ENCODE measurements at places on chromosomes 12 and 14.

DNA sequence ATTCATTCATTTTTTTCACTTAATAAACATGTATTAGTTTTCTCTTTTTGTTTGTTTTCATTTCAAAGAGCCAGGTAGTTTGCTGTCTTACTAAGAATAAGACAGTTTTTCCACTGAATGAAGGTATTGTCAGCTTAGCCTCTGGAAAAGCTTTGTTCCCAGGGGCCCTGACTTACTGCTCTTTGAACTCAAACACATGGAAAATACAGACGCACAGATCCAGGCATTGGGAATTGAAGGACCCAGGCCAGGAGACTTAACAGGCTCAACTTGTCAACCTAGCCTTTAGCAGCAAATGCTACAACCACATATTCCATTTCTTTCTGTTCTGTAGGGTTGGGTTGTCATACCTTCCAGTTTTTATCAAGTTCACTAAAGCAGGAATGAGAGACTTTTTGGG lies 38.5 kb upstream of the SLCO1C1 start:
- DNase-seq: no peak

DNA sequence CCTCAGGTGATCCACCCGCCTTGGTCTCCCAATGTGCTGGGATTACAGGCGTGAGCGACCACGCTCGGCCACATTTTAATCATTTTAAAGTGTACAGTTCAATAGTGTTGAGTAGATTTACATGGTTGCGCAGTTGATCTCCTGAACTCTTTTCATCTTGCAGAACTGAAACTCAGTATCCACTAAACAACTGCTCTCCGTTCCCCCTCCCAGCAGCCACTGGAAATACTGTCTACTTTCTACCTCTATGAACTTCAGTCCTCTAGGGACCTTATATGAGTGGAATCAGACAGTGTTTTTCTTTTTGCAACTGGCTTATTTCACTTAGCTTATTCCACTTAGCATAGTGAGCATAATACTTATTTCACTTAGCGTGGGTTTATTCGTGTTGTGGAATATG lies 53.7 kb downstream of the KCTD10 start:
- no peak for DNase-seq

- no peak for DNase-seq
Observed at GRCh38 chr12:28459481-28459880, 269.2 kb downstream of the CCDC91 start.

DNA sequence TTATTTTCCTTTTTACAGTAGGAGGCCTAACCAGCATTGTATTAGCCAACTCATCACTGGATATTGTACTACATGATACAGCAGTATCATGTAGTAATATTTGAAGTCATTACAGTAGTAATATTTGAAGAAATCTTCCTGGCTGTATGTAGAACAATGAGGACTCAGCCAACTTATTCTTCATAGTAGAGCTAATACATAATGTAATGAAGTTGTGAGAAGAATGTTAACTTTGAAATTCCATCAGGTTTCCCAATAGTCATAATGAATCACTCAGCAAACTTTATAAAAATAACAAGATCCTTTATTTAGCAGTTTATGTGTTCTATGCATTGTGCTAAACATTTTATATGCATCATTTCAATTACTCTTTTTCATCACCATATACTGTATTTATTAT lies 61.8 kb downstream of the LRRK2 start:
- DNase-seq: peak; percentile 3

- DNase-seq: no peak
Observed at GRCh38 chr14:78614593-78614992, 444.4 kb downstream of the NRXN3 start.

GRCh38 chr14:67665868-67666267 lies 8.6 kb downstream of the VTI1B start:
- peak; percentile 82 for DNase-seq

- DNase-seq: no peak
Observed at GRCh38 chr14:69291891-69292561, 32.1 kb downstream of the GALNT16 start.

GRCh38 chr12:80222261-80222660 lies 122.9 kb downstream of the OTOGL start:
- DNase-seq: no peak

GRCh38 chr12:100127766-100128511 lies 14.7 kb downstream of the BLTP3B start:
- DNase-seq: peak; percentile 82

DNA sequence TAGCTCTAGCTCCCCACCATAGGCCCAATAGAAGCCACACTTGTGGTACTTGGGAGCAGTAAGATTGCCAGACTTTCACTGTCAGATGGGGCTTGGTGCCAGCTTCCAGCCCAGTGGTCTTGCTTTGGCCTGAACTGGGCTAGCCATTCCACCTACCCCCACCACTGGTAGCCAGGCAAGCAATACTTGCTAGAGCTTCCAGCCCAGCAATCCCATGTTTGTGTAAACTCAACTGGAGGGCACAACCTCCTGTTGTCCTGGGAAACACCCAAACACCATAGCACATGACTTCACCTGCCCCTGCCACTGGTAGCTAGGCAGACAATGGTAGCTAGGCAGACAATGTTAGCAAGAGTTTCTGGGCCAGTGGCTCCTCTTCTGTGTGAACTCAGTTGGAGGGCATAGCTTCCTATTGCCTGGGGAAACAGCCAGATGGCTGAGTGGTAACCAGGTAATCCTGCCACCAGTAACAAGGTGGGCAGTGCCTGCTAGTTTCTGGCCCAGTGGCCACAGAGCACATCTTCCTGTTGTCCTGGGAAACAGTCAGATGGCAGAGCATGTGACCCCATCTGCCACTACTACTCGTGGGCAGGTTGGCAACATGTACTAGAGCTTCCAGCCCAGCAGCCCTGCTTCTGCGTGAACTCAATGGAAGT lies 5.6 kb upstream of the OR6C76 start:
- DNase-seq: no peak

GRCh38 chr12:69898236-69898635 lies 73.2 kb downstream of the MYRFL start:
- peak; percentile 68 for DNase-seq

GRCh38 chr14:30958555-30959407 lies 66.7 kb upstream of the AP4S1 start:
- DNase-seq: no peak

- DNase-seq: no peak
Observed at GRCh38 chr14:98548071-98548686, 723.8 kb downstream of the BCL11B start.

DNA sequence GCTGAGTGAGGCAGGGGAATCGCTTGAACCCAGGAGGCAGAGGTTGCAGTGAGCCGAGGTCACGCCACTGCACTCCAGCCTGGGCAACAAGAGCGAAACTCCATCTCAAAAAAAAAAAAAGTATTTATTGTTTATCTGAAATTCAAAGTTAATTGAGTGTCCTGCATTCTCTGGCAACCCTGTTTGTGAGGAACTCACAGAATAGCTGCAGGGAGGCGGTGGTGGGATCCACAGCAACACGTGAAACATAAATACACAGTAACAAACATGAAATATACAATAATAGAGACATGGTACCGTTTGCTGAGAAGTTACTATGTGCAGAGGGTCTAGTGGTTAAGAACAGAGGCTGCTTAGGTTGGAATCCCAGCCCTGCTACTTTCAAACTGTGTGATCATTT lies 43.7 kb upstream of the RFLNA start:
- no peak for DNase-seq

DNA sequence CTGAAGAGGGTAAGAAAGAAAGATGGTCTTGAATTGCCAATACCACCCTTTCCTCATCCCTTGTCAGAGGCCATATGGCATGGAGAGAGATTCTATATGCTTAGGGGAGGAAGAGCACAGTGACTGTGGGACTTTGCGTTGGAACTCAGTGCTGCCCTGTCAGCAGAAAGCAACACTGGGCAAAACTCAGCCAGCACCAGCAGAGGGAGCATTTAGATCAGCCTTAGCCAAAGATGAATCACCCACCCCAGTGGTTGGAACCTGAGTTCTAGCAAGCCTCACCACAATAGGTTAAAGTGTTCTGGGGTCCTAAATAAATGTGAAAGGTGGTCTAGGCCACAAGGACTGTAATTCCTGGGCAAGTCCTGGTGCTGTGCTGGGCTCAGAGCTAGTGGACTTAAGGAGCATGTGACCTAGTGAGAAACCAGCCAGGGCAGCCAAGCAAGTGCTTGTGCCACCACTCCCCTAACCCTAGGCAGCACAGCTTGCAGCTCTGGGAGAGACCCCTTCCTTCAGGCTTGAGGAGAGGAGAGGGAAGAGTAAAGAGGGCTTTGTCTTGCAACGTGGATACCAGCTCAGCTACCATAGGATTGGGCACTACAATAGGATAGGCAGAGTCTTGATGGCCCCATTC lies 11.4 kb upstream of the BCAT1 start:
- peak; percentile 69 for DNase-seq

DNA sequence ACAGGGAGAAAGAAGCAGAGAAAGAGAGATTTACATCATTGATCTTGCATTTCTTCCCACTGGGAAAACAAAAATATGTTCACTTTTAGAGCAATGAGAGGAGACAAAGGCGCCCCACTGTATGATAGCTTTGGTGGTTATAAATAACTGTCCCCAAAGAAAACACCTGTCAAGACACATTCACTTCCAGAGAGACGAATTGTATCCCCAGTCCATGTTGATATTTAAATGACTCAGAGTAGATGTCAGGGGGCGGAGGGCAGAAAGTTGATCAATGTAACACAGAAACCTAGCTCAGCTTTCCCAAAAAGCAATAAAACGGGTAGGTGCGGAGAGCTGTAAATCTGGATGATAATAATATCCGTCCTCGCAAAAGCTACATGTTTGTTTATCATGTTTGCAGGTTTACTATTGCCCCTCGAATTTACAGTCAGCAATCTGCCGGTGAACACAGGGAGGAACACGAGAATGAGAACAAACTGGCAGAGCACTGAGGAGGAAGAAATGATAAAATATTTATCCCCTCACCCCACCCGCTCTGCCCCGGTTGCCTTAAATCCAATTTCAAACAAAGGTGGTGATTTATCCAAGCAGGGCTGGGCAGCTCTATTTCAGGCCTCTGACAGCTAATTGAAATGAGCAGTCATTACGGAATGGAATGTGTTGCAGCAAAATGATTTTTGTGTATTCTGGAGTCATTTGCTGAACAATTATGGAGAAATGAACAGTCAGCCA lies 84.4 kb downstream of the CMKLR1 start:
- no peak for DNase-seq

DNA sequence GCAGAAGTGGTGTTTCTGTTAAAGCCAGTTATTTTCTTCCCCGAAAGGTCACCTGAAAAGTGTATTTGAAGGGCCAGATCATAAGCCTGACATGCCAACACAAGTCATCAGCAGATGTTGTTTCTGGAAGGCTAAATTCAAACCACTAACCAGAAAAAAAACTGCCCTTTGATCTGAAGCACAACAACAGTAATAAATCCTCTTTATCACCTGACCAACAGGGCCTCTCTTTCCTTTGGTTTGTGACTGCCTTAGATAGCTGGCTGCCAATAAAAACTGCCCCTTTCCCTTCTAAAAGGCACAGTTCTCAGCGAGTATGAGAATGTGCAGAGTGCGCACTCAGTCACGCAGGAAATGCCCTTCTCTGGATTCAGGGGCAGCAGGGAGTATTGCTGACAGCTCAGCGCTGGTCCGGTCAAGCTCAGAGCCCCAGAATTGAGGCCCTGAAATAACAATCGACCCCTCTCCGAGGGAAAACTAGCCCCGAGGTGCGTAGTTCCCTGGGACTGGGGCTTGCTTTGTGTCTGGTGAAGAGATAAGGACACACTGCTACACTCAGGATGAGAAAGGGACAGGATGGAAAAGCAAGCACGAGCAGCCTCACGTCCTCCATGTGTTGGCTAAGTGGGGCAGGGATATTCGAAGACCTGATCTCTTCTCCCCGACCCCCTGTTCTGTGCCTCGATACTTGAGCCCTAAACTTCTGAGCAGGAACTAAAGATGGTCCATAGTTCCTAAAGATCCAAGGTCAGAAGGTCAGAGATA lies 184.2 kb upstream of the GZMB start:
- no peak for DNase-seq

- no peak for DNase-seq
Observed at GRCh38 chr12:108625228-108625627, 8.5 kb downstream of the SELPLG start.

- no peak for DNase-seq
Observed at GRCh38 chr14:69354383-69355153, 43.5 kb downstream of the ERH start.

DNA sequence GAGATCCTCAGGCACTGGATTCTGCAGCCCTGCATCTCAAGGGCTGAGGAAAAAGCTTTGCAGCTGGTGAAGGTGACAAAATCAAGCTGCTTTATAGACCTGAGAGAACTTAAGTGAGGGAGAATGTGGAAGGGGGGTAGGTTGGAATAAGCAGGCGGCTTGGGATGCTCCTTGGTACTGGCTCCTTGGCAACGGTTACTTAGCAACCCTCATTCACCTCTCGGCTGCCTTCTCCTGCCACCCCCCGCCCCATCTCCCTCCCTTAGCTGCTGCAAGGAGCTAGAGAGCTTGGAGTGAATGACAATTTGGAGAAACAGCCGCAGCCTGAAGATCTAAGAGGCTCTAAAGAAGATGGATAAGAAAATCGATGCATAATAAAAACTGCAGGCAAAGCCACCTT lies 44.1 kb upstream of the CISTR start:
- DNase-seq: no peak

DNA sequence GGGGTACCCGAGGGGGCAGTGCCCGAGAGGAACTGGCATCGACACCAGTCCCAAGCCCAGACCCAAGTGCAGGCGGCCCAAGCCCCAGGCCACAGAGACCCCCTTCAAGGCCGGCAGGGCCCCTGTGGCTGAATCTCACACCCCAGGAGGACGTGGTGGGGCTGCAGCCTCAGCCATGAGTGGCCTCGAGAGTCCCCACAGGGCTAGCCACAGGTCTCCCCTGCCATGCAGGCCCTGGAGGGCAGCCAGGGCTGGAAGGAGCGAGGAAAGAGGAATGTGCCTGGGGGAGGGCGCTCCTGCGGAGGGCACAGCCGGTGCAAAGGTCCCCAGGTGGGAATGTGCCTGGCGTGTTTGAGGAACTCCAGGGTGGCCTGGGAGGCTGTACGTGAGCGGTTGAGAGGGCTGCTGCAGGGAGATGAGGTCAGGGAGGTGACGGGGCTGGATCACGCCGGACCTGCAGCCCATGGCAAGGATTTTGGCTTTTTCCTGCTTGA lies 86.1 kb downstream of the NCOR2 start:
- DNase-seq: no peak

- no peak for DNase-seq
Observed at GRCh38 chr14:69528143-69528542, 43.6 kb downstream of the PLEKHD1 start.

DNA sequence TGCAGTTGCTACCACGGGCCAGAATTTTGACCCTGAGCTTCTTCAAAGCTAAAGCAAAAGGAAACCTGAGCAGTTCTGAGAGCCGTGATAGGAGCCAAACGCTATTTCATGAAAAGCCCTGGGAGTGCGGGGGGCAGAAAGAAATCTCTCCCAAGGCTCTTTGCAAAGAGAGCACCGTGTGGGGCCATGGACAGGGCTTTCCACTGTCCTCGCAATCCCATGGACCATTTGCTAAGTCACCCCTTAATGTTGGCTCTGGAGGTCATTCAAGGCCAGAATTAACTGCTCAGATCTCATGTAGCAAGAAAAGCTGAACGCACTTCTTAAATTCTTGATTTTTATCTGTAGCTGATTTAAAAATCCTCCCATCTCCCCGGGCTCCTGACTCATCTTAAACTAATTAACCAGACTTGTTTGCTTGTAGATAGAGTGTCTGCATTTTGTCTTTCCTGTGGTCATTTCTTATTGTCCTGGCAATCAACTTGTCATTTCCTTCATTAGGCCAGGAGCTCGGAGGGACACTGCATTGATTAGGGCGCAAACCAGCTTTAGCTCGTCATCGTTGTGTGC lies 24.8 kb downstream of the CLSTN3 start:
- DNase-seq: no peak

GRCh38 chr12:123532808-123533649 lies 490 bp downstream of the RILPL1 start:
- DNase-seq: peak; percentile 25
